ENCODE measurements at places on chromosomes 1 and 21.

- no peak for DNase-seq
Observed at GRCh38 chr1:226764533-226764932, 25.5 kb upstream of the ITPKB start.

DNA sequence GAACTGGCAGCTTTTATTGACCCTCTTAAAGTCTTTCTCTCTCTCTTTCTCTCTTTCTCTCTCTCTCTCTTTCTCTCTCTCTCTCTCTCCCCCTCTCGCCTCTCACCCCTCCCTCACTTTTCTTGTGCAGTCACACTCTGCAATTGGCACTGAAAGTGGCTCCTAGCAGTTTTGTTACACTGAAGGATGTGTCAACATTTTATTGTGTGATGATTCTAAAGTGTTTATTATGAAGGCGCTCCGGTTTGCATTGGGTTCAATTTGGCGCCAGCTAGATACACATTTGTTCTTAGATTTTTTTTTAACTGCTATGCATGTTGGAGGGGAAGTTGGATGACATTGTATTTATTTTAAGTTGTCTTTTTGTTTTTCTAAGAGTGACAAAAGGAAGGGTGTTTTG lies 64.0 kb upstream of the CHRM3 start:
- DNase-seq = no peak

- no peak for DNase-seq
Observed at GRCh38 chr21:14991957-14992356, 72.8 kb downstream of the NRIP1 start.

- DNase-seq = no peak
Observed at GRCh38 chr1:87894062-87894461, 565.4 kb downstream of the LMO4 start.
